T-helper 2 cell treated with Interferon-gamma antibody and Interleukin-4, amounts not matched to agents 5 μg/mL and 100 μg/mL, for 36 hours (primary cell): ENCODE measurements at places on chromosomes 11 and 22.

DNA sequence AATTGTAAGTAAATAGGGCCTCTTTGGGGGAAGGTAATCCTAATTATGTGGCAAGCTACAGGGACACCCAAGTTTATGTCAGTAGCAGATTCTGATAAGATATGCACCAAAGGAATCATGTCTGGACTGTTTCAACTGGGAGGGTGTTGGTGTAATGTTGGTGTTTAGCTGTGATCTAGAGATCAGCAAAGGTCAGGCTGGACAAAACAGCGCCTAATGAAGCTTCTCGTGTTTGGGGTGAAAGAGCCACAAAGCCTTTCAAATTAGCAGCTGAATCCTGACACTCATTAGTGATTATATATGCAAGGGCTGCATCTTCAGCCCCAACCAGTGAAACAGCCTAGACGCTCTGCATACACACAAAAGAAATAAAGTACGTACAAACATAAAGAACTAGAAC lies 106.3 kb downstream of the MPPED2 start:
- no peak for DNase-seq

GRCh38 chr11:95451682-95452081 lies 220.7 kb upstream of the SESN3 start:
- no peak for DNase-seq

GRCh38 chr11:69328231-69328630 lies 34.3 kb downstream of the MYEOV start:
- DNase-seq: no peak

- DNase-seq: no peak
Observed at GRCh38 chr11:6587360-6587953, 16.0 kb downstream of the RRP8 start.

DNA sequence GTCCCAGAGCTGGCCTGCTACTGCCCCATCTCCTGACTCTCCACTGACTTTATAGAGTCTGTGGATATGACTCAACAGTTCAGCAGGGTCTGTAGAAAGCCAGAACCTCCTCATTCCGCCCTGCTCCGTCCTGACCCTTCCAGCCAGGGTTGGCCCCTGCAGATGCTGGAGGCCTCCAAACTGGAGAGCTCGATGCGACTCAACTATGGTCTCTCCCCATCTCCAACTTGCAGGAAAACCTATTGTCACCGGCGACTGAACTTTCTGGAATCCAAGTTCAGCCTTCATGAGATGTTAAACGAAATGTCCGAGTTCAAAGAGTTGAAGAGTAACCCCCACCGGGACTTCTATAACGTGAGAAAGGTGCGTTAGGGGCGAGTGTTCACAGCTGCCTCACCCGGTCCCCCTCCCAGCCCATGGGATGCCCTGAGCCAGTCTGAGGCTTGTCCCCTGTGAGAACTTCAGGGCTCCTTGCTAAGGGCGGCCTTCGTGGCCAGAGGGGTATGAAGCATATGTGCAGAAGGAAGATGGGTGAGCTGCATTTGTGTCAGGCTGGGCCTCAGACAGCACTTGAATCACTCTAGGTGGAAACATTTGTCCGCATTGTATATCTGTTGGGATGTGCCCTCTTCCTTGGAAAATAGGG lies 32.1 kb downstream of the AMPD3 start:
- DNase-seq: no peak
